ENCODE measurements at places on chromosomes 4 and X.

- no peak for DNase-seq
Observed at GRCh38 chr4:113781439-113782040, 20.0 kb upstream of the CAMK2D start.

GRCh38 chr4:182492423-182492822, 249.2 kb downstream of the TENM3 start:
- DNase-seq = no peak

DNA sequence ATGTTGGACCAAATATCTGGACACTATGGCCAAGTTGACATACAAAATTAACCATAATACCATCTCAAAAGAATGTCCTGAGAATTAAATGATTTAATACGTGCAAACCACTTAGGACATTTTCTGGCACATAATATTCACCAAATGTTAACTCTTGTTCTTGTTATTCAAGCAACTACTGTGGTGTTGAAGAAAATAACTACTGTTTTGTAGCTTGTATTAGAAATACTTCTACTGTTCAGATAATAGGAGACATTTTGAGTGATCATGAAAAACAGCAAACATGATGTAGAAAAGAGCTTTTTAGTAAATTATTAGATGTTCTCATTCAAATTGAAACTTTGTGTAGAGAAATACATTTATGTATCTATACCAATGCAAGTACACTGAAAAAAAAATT, 140.7 kb upstream of the SMIM31 start:
- no peak for DNase-seq

GRCh38 chrX:132651421-132652086, 162.7 kb upstream of the MBNL3 start:
- no peak for DNase-seq

DNA sequence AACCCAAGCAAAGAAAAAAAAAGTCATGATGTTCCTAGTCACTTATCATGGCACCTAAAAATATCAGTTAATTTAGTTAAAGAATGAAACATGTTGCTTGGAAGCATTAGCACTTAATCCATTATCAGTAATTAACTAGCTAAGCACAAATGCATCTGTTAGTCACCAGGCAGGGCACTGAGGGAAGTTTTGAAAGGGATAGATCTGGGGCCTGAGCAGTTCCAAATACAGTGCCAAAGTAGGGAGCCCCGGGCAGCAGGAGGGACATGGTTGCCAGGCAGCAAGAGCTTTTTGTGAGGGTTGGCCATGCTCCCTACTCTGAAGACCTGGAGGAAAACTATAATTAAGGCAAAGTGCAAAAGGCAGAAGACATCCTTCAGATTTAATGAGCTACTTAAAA, 62.0 kb downstream of the PHKA1 start:
- no peak for DNase-seq

GRCh38 chr4:147456706-147457105, 24.2 kb upstream of the EDNRA start:
- no peak for DNase-seq

GRCh38 chr4:53348046-53348445, 17.8 kb downstream of the SCFD2 start:
- DNase-seq = no peak

DNA sequence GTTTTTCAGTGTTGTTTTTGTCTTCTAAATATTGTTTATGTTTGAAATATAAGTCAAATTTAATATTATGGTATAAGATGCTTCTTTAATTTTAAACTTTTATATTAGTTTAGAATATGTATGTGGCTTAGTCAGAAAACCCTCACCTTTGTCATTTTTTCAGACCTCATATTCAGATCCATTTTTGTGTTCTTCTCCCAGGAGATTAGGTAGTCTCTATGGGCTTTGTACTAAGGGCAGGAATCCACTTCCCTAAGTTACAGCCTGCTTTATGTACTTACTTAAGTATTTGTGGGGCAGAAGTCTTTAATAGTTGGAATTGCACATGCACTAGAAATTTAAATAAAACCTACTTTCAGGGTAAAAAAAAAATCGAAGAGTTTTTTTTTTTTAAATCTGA, 63.5 kb upstream of the TENM3 start:
- DNase-seq = no peak

DNA sequence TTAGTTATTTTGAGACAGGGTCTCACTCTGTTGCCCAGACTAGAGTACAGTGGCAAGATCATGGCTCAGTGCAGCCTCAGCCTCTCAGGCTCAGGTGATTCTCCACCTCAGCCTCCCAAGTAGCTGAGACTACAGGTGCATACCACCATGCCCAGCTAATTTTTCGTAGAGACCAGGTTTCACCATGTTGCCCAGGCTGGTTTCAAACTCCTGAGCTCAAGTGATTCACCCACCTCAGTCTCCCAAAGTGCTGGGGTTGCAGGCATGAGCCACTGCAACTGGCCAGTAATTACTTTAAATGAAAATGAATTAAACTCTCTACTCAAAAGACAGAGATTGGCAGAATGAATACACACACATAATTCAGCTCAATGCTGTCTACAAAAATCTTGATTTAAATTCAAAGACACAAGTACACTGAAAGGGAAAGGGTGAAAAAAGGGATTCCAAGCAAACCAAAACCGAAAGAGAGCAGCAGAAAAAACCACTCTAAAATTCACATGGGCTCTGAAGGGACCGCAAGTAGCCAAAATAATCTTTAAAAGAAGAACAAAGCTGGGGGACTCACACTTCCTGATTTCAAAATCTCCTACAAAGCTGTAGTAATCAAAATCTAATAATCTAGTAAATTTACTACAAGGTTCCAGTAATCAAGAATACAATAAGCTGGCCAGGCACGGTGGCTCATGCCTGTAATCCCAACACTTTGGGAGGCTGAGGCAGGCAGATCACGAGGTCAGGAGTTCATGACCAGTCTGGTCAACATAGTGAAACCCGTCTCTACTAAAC, 11.8 kb upstream of the SPON2 start:
- DNase-seq = no peak

DNA sequence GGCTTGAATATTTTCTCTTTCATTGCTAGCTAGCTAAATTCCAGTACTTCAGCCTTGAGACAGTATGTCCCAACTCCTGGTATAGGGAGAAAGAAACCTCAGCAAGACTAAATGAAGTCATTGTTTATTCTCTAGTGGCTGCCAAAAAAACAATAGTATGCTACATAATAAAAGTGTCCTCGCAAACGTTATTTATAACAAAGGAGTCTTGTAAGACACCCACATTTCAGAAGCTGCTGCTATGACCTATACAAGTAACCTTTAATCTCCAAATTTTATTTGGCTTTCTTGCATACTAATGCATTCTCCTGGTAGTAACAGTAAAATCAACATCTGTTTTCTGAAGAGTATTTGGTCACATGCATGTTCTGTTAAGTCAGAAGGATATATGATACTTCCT, 28.8 kb downstream of the NEK1 start:
- no peak for DNase-seq

DNA sequence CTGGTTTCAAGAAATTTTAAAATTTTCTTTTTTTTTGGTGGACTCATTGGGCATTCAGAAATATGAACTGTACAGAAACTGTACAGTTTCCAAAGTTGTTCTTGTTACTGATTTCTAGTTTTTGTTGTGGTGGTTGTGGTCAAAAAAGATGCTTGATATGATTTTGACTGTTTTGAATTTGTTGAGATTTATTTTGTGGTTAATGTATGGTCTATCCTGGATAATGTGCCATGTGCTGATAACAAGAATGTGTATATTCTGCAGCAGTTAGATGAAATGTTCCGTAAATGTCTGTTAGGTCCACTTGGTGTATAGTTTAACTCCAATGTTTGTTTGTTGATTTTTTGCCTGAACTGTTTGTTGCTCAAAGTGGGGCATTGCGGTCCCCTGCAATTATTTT, 127.6 kb upstream of the NUDT6 start:
- DNase-seq = no peak

DNA sequence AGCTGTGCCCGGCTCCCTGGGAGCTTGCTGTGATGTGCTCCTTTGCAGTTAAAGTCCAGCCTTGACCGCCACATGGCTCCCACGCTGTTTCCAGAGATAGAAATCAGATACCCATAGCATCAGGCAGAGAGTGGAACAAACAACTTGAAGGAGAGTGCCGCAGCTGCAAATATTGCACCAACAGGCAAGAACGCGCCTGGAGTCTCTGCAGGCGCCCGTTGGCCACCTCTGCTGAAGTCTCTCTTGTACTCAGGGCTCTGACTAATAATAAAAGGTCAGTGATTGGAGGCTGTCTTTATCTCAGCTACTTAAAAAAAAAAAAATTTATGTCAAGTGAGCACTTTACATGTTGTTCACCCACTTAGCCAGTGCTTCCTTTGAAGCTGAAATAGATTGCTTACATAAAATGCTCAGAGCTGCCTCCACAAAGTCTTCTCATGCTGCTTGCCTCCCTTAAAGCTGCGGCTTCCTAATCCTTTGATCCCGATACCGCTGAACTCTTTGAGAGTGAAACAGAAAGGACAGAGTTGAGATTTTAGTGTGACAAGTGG, 30.9 kb upstream of the TENM3 start:
- no peak for DNase-seq

GRCh38 chr4:155612074-155612473, 54.6 kb upstream of the GUCY1A1 start:
- no peak for DNase-seq

- DNase-seq = no peak
Observed at GRCh38 chr4:78004270-78004669, 52.9 kb upstream of the FRAS1 start.

GRCh38 chrX:83022020-83022419, 486.1 kb upstream of the POU3F4 start:
- DNase-seq = no peak

- no peak for DNase-seq
Observed at GRCh38 chr4:48127682-48128404, 6.2 kb downstream of the TXK start.

DNA sequence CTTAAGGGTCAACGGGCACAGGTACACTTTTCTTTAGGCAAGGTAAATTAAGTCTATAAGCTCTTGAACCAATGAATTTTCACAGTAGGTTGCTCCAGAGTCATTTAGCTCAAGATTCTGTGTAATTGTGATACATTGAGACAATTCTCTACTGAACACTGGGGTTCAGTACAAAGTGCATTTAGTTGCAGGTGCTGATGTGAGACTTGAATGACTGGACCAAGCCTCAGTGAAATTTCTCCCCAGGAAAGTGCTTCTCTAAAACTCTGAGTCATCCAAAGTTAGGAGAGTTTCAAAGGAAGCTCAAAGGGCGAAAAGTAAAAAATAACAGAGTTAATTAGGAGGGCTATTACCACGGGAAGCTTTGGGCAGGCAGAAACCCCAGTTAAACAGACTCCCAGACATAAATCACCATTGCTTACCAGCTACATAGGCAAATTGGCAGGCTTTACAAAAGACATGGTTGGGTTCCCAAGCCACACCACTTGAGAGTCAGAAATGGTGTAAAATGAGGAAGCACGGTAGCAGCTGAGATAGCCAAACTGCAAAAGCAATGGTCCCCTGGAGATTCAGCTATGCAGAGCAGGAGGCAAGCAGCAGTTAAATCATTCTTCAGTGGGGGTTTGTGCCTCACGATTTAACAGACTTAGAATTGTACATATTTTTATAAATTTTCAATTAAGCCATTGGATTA, 202.6 kb downstream of the PCDH19 start:
- no peak for DNase-seq

DNA sequence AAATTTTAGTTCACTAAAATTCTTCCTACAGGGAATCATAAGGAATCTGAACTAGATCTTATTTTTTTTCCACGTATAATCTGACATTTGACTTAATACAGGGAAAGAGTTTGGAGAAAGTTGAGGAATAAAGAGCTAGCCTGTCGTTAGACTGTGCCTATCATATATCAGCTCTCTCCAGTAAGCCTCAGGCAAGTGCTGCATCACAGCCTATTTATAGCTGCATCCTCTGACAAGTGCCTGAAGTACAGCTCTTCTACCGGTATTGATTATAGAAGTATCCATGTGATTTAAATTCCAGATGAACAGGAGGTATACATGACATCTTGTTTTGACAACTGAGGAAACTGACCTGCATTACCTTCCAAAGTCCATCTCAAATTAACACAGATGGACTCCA, 248.9 kb downstream of the TLL1 start:
- no peak for DNase-seq

- no peak for DNase-seq
Observed at GRCh38 chr4:17694552-17694951, 80.1 kb downstream of the MED28 start.

- no peak for DNase-seq
Observed at GRCh38 chr4:5211282-5211839, 160.1 kb downstream of the STK32B start.

DNA sequence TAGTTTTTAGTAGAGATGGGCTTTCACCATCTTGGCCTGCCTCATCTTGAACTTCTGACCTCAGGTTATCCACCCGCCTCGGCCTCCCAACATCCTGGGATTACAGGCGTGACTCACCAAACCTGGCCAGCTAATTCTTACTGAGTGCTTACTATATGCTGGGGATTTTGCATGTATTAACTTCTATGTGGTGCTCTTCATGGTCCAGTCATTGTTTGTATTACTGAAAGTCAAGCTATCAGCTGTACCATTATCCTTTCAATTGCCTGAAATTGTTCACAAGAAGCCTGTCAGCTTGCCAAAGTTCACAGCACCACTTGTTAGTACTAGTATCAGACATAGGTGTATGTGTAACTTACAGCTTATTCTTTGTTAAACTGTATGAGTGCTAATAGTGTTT, 1272.1 kb downstream of the ARAP2 start:
- DNase-seq = no peak

- no peak for DNase-seq
Observed at GRCh38 chr4:155582971-155583437, 83.6 kb upstream of the GUCY1A1 start.

GRCh38 chr4:148634476-148634875, 192.3 kb upstream of the NR3C2 start:
- DNase-seq = no peak

- no peak for DNase-seq
Observed at GRCh38 chrX:11427453-11428071, 134.3 kb downstream of the AMELX start.

DNA sequence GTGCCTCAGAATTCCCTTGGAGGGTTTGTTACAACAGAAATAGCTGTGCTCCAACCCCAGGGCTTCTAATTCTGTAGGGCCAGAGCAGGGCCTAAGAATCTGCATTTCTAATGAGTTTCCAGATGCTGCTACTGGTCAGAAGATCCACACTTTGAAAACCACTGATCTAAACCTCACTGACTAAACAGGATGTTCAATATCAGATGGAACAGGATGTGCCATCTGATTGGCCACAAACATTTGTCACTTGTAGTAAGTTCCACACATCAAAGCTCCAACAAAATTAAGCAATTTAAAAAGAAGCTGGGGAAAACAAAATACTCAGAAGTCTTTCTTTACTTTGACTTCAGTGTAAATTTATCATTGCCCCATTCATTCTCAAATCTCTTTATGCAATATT, 14.3 kb downstream of the CASK start:
- no peak for DNase-seq

DNA sequence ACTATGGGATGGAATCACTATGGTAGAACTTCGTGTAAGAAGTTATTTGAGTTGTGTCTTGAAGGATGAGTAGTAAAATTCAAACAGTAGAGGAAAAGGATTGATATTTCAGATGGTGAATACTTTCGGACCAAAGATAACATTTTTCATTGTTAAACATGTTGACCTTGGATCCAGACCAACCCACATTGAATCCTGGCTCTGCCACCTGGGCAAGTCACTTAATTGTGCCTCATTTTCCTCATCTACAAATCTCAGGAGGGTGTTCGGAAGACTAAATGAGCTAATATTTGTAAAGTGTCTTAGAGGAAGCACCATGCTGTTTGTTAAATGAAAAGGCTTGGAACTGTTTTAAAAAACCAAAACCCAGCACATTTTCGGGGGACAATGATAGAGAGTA, 1.4 kb upstream of the AIFM1 start:
- no peak for DNase-seq
